ENCODE measurements at places on chromosomes 1 and 21. TPM values are rescaled to one million over a fixed set of nuclear protein-coding genes. Genes with fewer than 3 reads are reported as not detected.

The EDEM3 gene
- 20.4 TPM for total RNA-seq

The WDR64 gene
- total RNA-seq = not detected

The CTSK gene
- 9.8 TPM for total RNA-seq

The TRABD2B gene
- not detected for total RNA-seq

The CFAP107 gene
- not detected for total RNA-seq

The JAM2 gene
- total RNA-seq = 2.6 TPM

The PALMD gene
- not detected for total RNA-seq

The HCN3 gene
- 4.1 TPM for total RNA-seq

The ADAMTS4 gene
- 2.2 TPM for total RNA-seq

The LMX1A gene
- not detected for total RNA-seq

The PLD5 gene
- not detected for total RNA-seq

The KCNJ10 gene
- total RNA-seq = not detected

The PTGER3 gene
- not detected for total RNA-seq

The TNFRSF18 gene
- total RNA-seq = 796 TPM

The RAB3B gene
- total RNA-seq = 0.26 TPM

The CHIA gene
- total RNA-seq = not detected

The AMPD1 gene
- total RNA-seq = not detected

The TDRD5 gene
- total RNA-seq = not detected

The CD48 gene
- 151 TPM for total RNA-seq

The TBX15 gene
- total RNA-seq = not detected

The UBE2U gene
- not detected for total RNA-seq

The S100A12 gene
- not detected for total RNA-seq

All from activated T-helper 17 cell treated with anti-CD3 and anti-CD28 coated beads, Interleukin-2, amount 50 U/mL, for 72 hours (primary cell).